ENCODE measurements at places on chromosomes 12 and 14.

- no peak for DNase-seq
Observed at GRCh38 chr12:51244269-51244668, 5.6 kb downstream of the DAZAP2 start.

DNA sequence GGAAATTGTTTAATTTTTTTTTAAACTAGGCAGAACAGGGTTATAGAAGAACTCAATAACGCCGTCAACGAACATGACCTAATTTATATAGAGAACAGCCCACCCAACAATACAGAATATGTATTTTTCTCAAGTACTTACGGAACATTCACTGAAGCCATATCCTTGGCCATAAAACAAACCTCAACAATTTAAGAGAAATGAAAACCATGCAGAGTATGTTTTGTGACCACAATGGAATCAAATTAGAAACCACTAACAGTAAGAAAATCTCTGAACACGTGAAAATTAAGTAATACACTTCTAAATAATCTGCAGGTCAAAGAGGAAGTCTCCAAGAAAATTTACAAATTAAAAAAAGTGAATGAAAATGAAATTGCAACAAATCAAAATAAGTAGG is 9.4 kb downstream of the SART3 start:
- no peak for DNase-seq

- no peak for DNase-seq
Observed at GRCh38 chr14:50366115-50366514, 30.6 kb downstream of the CDKL1 start.

GRCh38 chr12:123990511-123990910 is 17.5 kb downstream of the ZNF664 start:
- DNase-seq, result no peak

GRCh38 chr12:117069101-117069797 is 30.0 kb downstream of the TESC start:
- no peak for DNase-seq

DNA sequence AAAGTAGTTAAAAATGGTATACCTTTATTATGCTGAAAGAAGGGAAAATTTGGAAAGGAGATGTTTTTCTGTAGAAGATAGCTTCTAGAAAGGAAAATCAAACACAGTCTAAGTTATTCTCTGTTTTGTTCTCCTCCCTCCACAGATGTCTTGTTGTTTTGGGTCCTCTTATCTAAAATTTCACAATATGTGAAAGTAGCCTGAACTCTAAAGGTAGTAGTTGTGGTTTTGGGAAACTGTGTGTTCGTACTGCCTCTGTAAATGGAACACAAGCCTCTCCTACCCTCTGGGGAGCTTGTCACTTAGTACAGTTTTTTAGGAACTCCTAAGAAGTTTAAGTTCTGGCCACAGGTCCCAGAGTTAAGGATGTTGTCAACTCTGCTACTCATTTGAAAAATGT is 112.6 kb downstream of the CRADD start:
- no peak for DNase-seq

GRCh38 chr14:68927956-68928675 is 51.0 kb downstream of the ACTN1 start:
- DNase-seq, result no peak

DNA sequence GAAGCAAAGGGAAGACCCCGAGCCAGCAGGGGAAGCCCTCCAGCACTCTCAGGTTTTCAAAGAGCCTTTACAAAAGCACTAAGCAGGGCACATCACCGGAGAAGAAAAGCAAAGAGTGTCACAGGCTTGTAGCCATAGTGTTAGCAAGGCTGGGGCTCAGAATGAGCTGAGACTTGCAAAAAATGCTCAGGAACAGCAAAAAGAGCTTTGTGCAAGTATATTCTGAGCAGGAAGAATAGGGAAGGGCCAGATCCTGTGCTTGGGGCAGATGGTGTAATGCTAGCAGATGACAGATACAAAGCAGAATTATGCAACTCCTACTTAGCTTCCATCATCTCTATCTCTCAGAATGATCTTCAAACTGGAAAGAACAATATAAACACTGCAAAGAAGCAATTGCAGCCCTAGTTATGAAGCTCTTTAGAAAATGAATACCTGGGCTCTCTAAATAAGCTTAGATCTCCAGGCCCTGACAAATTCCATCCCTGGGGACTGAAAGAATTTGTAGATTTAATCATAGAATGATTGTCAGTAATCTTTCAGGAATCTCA is 23.7 kb upstream of the PARP11 start:
- no peak for DNase-seq

GRCh38 chr12:63470161-63470560 is 198.1 kb downstream of the DPY19L2 start:
- no peak for DNase-seq

- DNase-seq, result no peak
Observed at GRCh38 chr14:65168840-65169239, 66.5 kb upstream of the MAX start.

GRCh38 chr12:31471823-31472222 is 119.1 kb downstream of the DENND5B start:
- DNase-seq, result no peak

- DNase-seq, result peak; percentile 89
Observed at GRCh38 chr12:6869049-6870021, 2.0 kb downstream of the TPI1 start.

- DNase-seq, result no peak
Observed at GRCh38 chr12:42582050-42582449, 7.5 kb downstream of the PRICKLE1 start.

- DNase-seq, result no peak
Observed at GRCh38 chr14:62777510-62777909, 267.7 kb downstream of the KCNH5 start.

- DNase-seq, result no peak
Observed at GRCh38 chr12:103279444-103279843, 216.3 kb downstream of the C12orf42 start.

- DNase-seq, result no peak
Observed at GRCh38 chr12:110234331-110234751, 46.7 kb upstream of the ATP2A2 start.

DNA sequence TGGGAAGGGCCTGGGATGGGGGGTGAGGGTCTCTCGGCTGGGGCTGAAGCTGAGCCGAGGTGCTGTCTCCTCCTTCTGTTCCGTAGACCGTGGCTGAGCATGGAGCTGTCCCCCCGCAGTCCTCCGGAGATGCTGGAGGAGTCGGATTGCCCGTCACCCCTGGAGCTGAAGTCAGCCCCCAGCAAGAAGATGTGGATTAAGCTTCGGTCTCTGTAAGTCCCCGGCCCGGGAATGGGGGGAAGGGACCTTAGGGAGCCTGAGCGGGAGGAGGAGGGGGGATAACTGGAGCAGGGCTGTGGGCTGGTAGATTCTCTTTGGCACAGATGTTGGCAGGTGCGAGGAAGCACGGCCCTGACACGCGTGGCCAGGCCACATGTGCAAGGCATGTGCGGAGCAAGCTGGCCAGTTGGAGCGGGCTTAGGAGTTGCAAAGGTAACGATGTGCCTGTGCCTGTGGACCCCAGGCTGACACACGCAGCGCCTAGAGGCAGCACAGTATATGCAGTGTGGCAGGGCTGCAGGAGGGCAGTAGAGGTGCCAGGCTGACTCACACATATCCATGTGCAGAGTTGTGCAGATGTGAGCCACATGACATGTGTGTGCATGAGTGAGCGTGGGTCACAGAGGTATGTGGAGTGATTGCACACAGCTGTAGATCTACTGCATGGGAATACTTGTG is 512 bp downstream of the PDE1B start:
- DNase-seq, result no peak

- DNase-seq, result no peak
Observed at GRCh38 chr14:22448035-22448904, 140.8 kb downstream of the DAD1 start.

- DNase-seq, result no peak
Observed at GRCh38 chr12:110379631-110380030, 23.9 kb downstream of the ANAPC7 start.

DNA sequence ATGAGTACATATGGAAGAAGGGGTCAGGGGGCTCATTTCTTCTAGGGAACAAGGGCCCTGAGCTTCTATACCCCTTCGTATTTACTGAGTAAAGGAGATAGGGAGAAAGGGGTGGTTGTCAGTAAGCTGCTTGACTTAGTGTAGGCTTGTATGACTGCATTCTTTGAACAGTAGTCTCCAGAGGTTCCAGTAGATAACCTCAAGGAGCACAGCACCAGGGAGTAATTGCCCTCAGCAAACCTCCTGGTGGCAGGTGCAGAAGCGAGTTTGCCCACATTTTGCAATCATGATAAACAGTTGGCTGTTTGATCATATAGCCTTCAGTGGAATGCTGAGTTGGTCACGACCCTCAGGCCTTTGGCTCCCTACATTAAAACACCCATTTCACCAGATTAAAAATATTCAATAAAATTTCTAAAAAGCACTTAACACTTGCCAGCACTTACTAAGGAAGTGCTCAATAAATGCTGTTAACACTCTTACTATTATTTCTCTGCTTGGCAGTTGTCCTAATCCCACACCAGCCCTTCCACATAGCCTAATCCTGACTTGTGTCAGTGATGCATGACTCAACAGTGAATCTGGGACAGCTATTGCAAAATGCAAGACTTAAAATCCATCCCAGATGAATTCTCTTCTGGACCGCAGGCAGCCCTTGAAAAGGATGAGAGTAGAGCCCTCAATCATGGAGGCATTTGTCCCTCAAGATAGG is 3.7 kb upstream of the DHRS4L2 start:
- peak; percentile 74 for DNase-seq

- peak; percentile 69 for DNase-seq
Observed at GRCh38 chr12:7060353-7060954, at the start of gene C1S. TSS of gene C1S (plus strand) at chr12:7060718. CDS start at chr12:7061913, 1,195 bp downstream.

DNA sequence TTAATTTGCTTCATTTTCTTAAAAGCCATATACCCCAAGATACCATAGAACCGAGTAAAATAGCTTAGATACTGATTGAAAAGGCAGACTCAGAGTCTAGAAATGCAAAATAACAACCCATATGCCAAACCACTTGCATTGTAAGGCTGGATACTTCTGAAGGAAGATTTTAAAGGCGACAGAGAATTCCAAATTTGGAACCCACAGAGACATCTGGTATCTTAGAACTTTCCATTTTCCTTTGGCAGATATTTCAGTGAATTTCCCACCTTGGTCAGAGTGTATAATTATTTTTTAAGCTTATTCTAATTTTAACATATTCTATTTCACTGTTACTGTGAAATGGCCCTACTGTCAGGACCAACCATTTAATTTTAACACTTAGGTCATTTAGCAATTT is 186.4 kb upstream of the E2F7 start:
- no peak for DNase-seq

GRCh38 chr14:88247228-88247627 is 75.8 kb downstream of the KCNK10 start:
- no peak for DNase-seq

- no peak for DNase-seq
Observed at GRCh38 chr14:52052288-52052943, 16.4 kb downstream of the NID2 start.

- no peak for DNase-seq
Observed at GRCh38 chr12:51524386-51524901, 66.6 kb upstream of the SCN8A start.

DNA sequence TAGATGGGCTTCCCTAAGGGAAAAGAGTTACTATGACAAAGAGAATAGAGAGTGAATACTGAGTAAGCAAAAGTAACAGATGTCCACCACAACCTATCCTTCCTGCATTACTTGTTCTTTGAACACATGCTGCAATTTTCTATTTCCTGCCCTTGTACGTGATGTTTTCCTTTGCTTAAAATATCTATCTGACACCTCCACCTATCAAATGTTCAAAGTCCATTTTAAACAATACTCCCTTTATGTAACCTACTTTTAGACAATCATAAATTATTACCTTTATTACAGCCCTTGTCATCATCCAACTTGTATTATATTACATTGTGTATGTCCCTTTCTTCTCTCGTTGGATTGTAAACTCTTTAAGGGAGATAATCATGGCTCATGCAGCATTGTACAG is 147.2 kb upstream of the DYRK2 start:
- DNase-seq, result no peak

DNA sequence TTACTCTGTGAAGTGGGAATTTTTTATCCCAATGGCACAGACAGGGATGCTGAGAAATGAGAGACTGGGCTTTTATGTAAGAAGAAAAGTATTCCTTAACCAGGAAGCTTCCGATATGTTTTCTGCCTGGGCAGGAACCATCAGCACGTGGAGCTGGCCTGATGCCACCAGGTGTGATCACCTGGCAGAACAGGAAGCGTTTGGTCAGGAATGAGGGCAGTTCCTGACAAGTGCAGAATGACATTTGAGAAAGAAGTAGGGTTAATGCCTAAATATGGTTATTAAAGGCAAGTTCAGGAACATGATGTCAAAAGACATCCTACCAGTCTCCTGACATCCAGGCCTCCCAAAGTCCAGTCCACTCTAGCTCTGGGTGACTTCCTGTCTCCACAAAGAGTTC is 210.3 kb downstream of the NUAK1 start:
- no peak for DNase-seq

DNA sequence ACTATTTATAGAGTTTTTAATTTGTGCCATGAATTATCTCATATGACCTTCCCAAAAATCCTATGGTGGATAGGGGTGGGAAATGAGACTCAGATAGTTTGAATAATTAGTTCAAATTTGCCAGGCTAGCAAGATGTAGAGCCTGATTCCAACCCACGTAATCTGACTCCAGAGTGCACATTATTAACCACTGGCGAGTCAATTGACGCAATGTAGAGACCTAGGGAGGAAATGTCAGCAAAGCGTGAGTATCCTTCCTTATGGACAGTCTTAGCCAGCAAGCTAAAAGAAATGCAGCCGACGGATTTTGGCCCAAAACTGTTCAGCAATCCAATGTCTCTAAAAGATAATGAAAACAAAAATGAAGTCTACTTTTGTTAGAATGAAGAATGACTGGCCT is 193.3 kb upstream of the KRR1 start:
- no peak for DNase-seq

- no peak for DNase-seq
Observed at GRCh38 chr12:57416039-57416996, 14.5 kb downstream of the R3HDM2 start.

GRCh38 chr14:52951681-52952554 is 1.1 kb upstream of the FERMT2 start:
- peak; percentile 69 for DNase-seq

- no peak for DNase-seq
Observed at GRCh38 chr12:5567016-5567725, 135.3 kb downstream of the NTF3 start.
